ENCODE measurements at places on chromosomes 2 and 18. TPM values are rescaled to one million over a fixed set of nuclear protein-coding genes. Genes with fewer than 3 reads are reported as not detected.

DNA sequence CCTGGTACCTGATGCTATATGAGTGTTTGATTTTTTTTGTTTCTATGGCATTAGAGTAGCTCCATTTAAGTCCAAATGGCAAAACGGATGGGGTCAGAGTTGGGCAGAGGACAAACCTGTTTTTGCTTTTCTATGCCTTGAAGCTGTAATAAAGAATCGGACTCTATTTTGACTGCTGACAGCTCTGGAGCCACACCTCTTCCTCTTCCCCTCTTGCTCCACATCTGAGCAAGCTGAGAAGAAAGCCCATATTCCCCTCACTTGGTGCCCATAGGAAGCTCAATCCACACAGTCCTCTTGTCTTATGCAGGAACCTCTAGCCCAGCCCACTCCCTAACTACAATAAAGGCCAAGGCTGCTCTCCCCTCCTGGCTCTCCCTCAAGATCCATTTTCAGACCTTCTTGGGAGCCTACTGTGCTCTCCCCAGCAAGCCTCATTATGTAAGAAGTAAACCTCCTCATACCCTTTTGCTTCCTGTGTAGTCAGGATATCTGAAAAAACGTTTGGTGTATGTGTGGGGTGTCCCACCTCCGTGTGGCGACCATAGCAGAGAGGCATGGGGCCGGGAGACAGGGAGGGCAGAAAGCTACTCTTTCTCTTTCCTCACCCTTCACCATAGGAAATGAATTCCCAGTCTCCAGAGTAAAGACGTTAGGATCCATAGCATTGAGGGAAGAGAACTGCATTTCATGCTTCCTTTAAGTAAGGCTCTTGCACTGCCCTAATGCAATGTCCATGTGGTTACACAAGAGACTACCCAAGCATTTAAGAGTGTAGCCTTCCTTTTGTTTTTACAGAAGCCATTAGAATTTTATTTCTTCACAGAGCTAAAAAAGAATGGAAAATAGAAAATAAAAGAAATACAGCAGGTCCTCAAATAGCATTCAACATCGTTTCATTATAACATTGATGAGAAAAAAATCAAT lies 41.9 kb upstream of the RAPGEF4 start:
- no peak for DNase-seq

DNA sequence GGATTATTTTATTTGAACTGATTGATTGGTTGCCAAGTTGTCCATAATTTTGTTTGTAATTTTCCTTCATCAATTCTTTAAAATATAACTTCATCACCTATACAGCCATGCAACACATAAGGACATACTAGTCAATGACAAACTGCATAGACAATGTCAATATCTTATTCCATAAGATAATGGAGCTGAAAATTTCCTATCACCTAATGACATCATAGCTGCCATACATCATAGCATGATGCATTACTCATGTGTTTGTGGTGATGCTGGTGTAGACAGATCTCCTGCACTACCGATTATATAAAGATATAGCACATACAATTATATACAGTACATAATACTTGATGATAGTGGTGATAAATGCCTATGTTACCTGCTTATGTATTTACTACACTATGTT lies 369.8 kb upstream of the NT5C1B start:
- no peak for DNase-seq

The PRLH gene
- total RNA-seq = not detected

The TTR gene
- 6.6 TPM for total RNA-seq

The TMEM37 gene
- total RNA-seq = 3.0 TPM

GRCh38 chr2:210421916-210422315 lies 54.6 kb downstream of the LANCL1 start:
- no peak for DNase-seq

- no peak for DNase-seq
Measured at GRCh38 chr2:189233527-189233926, 54.0 kb upstream of the COL5A2 start.

GRCh38 chr2:239264492-239264837 lies 136.4 kb downstream of the HDAC4 start:
- DNase-seq = no peak

The IKZF2 gene
- total RNA-seq = 16.9 TPM

The CFAP65 gene
- 1.1 TPM for total RNA-seq

DNA sequence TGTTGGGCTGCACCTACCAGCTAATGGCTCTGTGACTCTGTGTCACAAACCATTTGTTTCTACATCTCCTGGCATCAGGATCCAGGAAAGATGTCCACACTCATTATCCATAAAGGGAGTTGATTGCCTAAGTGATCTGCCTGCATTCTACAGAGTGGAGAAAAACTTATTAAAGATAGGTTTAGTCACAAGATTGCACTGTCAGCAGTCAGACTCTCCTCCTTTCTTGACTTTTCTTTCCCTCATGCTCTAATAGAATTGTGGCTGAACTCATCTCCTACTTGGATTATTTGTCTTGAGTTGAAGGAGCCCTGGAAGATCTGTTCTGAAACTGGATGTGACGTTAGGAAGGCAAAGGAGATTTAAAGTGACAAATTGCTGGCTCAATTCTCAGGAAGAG lies 152.7 kb downstream of the SLC8A1 start:
- no peak for DNase-seq

DNA sequence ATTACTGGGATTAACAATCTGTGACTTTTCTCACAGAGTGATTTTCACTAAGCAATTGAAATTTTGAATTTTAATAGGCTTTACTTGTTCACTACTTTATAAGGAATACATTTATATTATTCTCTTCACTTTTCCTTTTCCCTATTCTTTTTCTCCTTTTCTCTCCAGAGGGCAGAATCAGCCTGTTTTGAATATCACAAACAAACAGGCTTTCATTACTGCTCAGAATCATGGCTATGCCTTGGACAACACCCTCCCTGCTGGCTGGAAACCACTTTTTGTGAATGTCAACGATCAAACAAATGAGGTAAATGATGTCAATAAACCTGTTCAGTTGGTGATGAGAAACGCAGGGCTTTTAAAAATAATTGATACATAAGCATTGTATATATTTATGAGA lies 35.3 kb downstream of the CPS1 start:
- no peak for DNase-seq

- no peak for DNase-seq
Measured at GRCh38 chr2:205642599-205643356, 39.5 kb upstream of the NRP2 start.

DNA sequence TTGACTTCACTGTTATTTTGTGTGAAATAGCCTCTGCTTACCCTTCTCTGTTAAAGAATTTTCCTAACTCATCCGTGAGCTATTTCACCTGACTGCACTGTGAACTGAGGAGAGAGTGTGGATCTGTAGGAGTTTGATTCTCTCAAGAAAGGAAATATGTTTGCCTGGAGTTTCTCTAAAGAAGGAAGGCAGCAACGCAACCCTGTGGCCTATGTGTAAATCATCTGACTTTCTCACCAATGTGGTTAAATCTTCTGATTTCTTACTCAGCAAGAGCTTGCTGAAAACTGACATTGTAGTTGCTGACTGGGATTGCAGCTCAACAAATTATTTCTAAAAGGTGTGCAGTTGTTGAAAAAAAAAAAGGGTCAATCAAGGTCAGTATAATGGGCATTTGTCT lies 153.9 kb upstream of the PELI1 start:
- no peak for DNase-seq

The GPR45 gene
- total RNA-seq = 0.49 TPM

DNA sequence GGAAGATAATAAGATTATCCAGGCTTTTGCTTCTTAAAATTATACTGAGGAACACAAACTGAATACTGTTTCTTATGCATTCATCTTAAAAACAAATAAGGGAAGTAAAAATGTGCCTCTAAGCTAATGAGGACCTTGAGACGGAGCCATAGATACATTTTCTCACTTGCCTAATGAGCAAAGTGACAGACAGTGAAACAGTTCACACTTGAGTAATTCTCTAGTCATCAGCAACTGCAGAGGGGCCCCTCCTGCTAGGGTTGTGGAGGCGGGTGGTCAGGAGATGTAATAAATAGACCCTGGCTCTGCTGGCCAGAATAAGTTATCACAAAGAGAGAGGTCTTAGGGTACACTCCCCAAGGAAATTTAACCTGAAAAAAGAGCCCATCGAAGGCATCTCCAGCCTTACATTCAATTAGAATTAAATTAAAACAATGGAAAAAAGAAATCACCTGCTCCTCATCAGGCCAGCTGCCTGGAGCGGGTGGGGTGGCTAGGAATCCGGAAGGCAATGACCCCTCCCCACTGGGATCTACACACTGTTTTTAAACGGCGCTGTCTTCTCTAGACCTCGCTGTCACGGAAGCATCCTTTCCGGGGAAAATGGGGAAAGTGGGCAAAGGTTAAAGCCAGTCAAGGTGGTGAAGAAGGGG lies 32.6 kb upstream of the INSIG2 start:
- no peak for DNase-seq

GRCh38 chr2:28338046-28338817 lies 54.4 kb upstream of the FOSL2 start:
- no peak for DNase-seq

DNA sequence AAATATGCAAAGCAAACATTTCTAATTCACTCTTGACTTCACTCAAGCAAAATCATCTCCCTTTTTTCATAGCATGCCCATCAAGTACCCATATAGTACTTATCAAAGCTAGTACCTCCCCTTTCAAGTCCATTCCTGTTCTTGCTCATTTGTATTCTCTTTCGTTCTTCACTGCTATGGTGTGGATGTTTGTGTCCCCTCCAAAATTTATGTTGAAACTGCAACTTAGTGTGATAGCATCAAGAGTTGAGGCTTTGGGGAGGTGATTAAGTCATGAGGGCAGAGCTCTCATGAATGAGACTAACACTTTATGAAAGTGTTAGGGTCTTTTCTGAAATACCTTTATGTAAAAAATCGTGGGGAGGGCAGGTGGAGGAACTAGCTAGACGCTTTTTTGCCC lies 52.9 kb downstream of the RNU4ATAC start:
- DNase-seq = no peak

The GDF7 gene
- 3.7 TPM for total RNA-seq

GRCh38 chr2:208182835-208183234 lies 7.0 kb downstream of the C2orf80 start:
- no peak for DNase-seq

DNA sequence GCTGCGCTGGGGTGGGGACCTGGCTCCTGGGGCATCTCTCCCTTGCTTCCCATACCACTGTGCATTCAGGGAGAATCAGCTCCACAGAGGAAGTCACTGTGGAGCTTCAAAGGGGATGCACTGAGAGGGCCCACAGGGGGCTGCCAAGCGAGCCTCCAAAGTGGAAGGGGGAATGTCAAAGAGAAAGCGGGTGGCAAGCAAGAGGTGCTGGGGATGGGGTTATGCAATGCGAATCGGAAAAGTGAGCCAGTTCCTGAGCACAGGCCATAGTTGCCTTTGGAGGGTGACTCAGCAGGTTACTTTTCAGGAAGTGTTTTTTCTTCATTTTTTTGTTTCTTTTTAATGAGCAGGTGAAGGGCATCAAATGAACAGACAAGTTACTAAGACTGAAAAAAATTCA lies 17.6 kb downstream of the PMAIP1 start:
- no peak for DNase-seq

DNA sequence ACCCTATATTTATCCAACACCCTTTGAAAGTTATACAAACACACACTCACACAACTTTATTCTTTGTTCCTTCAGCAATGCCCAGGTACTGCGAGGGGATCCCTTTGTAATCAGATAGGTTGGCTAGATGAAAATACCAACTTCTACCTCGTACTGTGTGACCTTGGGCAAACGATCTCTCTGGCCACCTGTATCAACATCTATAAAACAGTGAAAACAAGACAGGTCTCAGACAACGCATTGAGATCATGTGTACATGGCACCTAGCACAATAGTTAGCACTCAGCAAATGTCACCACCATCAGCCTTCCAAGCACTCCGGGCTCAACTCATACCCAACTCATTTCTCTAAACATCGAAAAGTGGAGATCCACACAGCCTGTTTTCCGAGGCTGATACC lies 118.4 kb upstream of the PPP1CB start:
- no peak for DNase-seq

GRCh38 chr2:206095536-206096332 lies 9.8 kb upstream of the INO80D start:
- DNase-seq = no peak

GRCh38 chr18:33201509-33201926 lies 239.0 kb downstream of the CCDC178 start:
- DNase-seq = no peak

The VWA3B gene
- total RNA-seq = 0.61 TPM

GRCh38 chr2:88568179-88568578 lies 59.1 kb downstream of the EIF2AK3 start:
- no peak for DNase-seq

GRCh38 chr2:181750305-181750704 lies 70.0 kb upstream of the NEUROD1 start:
- no peak for DNase-seq

The AQP12B gene
- total RNA-seq = not detected

DNA sequence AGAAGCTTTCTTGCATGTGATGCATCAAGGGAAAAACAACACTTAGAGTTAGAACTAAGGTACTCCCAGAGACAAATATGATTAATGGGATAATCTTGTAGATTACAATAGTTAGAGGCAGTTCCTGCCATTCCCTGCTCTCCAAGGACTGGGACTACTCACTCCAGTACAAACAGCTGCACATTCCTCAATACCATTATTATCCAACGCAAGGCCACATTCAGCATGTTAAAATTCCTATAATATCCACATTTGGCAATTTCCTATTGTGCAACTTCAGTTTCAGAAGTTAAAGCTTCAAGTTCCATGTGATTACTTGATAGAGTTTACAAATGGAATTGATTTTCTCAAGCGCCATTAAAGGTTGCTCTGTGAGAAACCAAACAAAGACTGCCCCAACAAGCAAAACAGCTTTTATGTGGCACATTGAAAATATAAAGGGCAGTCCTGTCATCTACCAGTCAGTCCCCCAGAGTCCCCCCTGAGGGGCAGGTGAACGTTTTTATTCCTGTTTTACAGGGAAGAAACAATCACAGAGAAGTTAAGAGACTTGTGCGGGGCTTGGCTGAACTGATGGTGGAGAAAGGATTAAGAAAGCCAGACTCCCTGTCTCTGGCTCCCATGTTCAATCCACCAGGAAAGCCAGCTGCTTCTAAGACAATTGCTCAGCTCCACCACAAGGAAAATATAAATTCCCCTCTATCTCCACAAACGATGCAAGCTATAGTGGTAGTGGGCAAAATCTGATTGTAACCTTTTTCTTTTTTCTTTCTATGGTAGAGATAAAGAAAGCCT lies 72.6 kb downstream of the TXNL1 start:
- DNase-seq = no peak

The CELF4 gene
- total RNA-seq = 239 TPM

GRCh38 chr2:230472621-230473018 lies 56.6 kb downstream of the SP100 start:
- DNase-seq = no peak

Measured in dorsolateral prefrontal cortex (tissue), 122 donors.